Activated naive CD8-positive, alpha-beta T cell treated with anti-CD3 and anti-CD28 coated beads for 36 hours (primary cell): ENCODE measurements at places on chromosomes 6 and 20.

DNA sequence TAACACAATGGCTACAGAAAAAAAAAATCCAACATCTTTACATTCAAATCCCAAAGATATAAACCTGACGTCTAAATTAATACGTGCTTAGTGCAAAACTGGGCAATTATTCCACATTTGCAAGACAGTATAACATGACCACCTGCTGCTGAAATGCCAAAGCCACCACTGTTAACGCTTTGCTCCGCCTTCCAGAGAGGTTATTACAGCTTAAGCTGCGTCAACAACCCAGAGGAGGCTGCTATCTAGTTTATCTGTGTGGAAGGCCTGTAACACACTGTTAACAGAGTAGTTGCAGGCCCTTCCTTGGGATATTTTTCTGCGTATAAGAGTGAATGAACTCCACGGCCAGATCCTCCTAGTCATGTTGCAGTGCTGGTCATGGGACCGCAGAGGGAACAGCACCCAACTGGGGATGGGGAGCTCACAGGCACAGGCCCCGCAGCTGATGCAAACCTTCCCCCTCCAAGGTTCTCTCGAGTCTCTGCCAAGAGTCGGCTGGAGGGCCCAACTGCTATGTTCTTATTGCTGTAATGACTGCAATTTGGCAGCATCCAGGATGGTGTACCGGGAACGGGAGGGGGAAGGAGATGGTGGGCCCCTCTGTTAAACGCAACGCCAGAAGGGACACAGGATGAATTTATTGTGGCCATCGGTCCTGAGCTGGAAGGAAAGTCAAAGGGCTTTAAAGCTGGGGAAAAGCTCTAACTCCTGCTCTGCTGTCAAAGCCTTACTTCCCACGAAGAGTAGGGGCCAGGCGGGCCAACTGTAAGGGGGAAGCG lies 993 bp upstream of the NCOA7 start:
- DNase-seq = peak; percentile 44

GRCh38 chr6:32192608-32193039 lies at the start of gene GPSM3:
GPSM3 (minus strand) TSS chr6:32192643; CDS start chr6:32192513, 130 bp downstream.
- DNase-seq = peak; percentile 50

DNA sequence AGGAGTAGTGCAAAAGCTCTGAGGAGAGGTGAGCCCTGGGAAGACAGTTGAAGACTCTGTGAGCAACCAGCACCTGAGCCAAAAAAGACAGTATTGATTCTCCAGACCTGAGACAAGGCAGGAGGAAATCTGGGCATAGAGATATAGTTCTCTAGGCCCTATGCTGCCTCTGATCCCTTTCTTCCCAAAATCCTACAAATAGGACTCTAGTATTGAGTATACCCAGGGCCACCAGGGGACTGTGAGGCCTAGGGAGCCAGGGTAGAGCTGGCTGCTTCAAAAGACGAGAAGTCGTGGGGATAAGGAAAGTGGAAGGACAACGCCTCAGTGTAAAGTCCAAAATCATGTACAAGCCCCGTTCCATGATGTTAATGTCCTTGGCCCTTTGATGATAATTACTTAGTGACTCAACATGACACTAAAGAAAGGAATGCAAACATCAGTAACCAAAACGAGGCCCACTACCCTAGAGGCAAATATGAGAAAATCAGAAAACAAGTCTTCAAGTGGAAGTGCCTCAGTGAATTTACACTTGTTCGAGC lies 197.3 kb upstream of the PROKR2 start:
- DNase-seq = no peak

GRCh38 chr6:159002432-159003155 lies 2.6 kb upstream of the RSPH3 start:
- no peak for DNase-seq

- no peak for DNase-seq
Measured at GRCh38 chr6:10414756-10415616, at the start of gene TFAP2A. TFAP2A (minus strand) TSS chr6:10415074; CDS start chr6:10414991, 83 bp downstream.

DNA sequence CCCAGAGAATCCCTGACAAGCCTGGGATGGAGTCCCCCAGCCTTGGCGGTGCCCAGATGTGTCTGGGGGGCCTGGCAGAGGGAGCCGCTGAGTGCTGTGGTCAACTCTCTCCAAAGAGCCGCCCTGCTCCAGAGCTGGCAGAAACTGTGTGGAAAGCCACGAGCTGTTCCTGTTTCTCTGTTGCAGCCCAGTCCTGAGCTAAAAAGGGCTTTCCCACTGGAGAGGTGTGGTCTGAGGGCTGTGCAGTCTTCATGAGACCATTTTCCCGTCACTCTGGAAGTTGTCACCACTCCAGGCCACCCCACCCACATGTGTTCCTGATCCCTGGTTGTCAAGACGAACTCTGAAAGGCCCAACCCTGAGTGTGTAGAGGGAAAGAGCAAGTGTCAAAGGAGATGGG lies 99.7 kb upstream of the KCNK16 start:
- no peak for DNase-seq

- no peak for DNase-seq
Measured at GRCh38 chr6:18352001-18352400, 35.1 kb upstream of the RNF144B start.

- DNase-seq = no peak
Measured at GRCh38 chr6:56047931-56048540, 172.6 kb upstream of the BMP5 start.

DNA sequence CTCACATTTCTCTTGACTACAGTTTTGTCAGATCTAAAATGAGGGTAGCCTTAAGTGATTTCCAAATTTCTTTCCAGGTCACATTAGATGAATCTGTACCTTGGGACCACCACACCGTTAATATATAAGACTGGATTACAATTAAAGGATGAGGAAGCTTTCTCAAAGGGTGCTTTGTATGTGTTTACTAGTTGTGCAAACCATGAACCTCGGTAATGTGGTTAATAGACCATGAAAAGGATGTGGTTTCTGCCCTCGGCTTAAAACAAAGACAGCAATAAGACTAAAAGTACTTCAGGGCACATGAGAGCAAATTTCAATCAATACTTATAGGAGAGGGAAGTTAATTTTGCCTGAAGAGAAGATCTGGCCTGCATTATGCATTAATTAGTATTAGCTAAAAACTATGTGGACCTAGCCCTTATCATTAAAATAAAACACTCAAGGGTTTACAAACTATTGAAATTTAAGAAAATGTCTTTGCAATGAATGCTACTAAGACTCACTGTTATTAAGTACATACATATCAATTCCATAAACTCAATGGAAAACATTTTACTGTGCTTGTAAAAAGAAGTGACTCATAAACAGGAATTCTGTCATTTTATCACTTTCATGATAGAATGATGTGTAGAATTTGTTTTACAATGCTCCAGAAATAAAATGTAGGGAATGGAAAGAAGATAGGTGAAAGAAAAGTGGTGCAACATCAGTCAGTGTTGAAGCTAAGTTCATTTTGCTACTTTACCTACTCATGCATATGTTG lies 936 bp upstream of the TMX4 start:
- no peak for DNase-seq

- peak; percentile 56 for DNase-seq
Measured at GRCh38 chr6:139161169-139161568, 26.3 kb downstream of the HECA start.

GRCh38 chr6:53623497-53623896 lies 42.1 kb downstream of the KLHL31 start:
- no peak for DNase-seq

- DNase-seq = no peak
Measured at GRCh38 chr6:88785478-88785877, 177.9 kb downstream of the RNGTT start.

DNA sequence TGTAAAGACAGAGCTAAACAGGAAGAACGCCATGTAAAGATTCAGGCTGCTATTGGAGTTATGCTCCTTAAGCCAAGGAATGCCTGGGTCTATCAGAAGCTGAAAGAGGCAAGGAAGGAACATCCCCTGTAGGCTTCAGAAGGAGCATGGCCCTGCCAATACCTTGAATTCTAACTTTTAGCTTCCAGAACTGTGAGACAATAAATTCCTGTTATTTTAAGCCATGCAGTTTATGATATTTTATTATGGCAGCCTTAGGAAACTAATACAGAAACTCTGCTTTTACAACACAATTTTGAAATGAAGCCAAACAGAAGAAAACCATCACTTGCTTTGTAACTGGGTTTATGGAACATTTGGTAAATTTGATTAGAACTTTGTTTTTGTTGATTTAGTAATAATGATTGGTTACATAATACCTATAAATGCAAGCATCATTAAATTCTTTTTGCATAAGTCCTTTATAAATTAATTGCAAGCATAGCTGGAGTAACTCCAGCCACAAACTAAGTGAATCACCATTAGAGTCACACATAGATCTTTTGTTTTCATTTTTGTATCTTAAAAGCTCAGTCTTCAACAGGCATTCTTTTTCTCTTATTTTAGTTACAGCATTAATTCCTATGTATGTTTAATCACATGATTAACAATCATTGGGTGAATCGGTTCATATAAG lies 33.5 kb upstream of the TSPYL1 start:
- no peak for DNase-seq

- DNase-seq = no peak
Measured at GRCh38 chr20:19492687-19493336, 265.2 kb upstream of the RIN2 start.

DNA sequence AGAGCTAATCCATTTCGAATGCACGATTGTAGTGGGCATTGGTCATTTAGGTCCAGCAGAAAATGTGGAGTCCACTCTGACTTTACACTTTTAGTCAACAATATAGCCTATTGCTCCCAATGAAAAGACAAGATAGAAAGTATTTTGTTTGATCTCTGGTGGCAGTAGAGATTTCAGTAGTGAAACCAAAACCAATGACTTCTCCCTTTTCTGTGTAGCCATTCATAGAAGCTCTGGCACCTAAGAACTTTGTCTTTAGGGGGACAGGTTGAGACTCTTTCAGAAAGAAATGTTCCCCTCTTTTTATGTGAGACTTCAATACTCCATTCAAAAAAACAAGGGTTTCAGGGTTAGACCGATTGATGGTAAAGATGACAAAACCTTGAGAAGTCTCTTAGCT lies 510.8 kb upstream of the POU3F2 start:
- DNase-seq = no peak

DNA sequence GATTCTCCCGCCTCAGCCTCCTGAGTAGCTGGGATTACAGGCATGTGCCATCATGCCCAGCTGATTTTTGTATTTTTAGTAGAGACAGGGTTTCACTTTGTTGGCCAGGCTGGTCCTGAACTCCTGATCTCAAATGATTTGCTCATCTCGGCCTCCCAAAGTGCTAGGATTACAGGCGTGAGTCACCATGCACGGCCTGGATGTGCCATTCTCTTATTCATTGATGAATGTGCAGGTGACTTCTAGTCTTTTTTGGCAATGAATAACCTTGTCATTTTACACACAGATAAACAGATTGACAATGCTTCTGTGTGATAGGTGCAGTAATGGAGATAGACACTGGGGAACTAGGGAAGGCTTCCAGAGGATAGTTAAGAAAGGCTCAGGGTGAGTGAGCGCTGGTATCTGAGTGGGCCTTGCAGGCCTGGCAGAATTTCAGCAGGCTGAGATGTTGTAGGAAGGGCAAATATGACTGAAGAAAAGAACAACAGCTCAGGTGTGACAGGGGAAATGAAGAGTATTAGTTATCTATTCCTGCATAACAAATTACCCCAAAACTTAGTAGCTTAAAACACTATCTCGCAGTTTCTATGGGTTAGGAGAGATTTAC lies 23.3 kb downstream of the PPARD start:
- no peak for DNase-seq

DNA sequence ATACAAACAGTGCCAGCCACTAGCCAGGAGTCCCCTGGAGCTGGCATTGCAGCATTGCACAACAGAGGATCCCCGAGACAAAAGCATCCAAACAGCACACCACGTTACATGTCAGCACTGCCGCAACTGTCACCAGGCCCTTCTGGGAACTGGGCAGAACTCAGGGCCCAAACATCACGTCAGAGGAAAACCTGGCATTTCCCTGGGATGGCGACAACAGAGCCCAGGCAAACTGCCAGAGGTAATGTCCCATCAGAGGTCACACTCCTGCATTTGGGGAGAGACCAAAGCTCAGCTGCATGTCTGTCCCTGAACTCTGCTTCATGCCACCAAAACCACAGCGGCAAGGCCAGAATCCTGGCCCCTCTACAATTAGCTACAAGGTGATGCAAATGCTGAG lies 36.3 kb downstream of the PPP1R3G start:
- no peak for DNase-seq

GRCh38 chr20:13355941-13356486 lies 134.9 kb downstream of the ISM1 start:
- no peak for DNase-seq

DNA sequence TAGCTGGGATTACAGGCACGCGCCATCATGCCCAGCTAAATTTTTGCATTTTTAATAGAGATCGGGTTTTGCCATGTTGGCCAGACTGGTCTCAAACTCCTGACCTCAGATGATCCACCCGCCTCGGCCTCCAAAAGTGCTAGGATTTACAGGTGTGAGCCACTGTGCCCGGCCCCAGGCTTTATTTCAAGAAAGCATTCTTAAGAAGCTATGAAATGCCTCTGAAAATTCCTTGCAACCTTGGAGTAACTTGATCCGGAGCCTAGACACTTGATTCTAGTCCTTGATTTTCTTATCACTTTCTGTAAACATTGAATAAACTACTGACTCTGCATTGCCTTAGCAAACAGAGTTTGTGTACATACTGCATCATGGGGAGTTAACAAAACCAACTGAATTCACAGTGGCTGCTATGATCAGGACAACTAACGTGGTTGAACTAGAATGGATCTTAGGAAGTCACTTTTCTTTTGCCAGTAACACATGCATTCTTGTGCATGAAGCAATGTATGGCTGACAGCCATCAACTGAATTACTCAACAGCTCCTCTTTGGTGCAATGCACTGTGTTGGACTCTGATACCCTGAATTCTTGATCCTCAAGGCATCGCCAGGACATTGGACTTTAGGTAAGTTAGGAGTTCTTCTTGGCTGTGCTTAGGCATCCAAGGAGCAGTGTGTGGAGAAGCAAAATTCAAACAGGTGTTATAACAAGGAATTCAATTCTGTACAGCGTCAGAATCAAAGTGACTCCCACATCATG lies 102.8 kb upstream of the TMEM170B start:
- DNase-seq = no peak

- DNase-seq = no peak
Measured at GRCh38 chr6:119276211-119276610, 73.3 kb downstream of the MAN1A1 start.

GRCh38 chr6:3848380-3848779 lies 793 bp upstream of the FAM50B start:
- DNase-seq = no peak

- DNase-seq = peak; percentile 9
Measured at GRCh38 chr20:1184638-1185315, at the start of gene TMEM74B. TMEM74B (minus strand) TSS chr20:1184981; CDS start chr20:1183801, 1,180 bp downstream.
